ENCODE measurements at places on chromosomes 13 and 19. TPM values are rescaled to one million over a fixed set of nuclear protein-coding genes. Genes with fewer than 3 reads are reported as not detected.
A peak's percentile ranks its signal among the peaks of the same experiment; 100 is the strongest.

The SIGLEC8 gene
- not detected for total RNA-seq

DNA sequence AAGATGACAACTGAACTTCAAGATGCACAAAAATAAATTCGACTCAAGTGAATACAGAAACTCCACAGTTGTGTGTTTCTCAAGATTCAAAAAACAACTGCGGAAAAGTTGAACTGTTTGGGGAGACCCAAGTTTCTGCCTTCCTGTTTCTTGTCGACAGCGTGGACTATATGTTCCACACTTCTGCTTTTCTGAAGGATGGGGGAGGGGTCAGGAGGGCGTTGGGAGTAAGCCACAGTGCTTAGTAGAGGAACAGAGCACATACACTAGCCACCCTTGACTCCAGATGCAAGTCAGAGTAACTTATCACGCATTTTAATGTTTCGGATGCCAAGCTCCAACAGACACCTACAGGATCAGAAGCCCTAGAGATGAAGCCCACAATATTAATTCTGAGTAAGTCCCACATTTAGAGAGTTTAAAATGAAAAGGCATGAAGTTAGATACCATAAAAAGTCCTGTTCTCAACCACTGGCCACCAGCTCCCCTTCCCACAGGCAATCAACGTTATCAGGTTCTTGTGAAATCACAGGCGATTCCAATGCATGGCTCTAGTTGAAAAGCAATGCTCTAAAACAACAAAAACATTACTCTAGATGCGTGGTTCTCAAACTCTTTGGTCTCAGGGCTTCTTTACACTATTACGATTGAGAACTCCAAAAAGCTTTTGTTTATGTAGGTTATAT is 4.2 kb downstream of the TUBGCP3 start:
- DNase-seq = no peak

- no peak for DNase-seq
Measured at GRCh38 chr19:2782329-2782935, 641 bp downstream of the SGTA start.

DNA sequence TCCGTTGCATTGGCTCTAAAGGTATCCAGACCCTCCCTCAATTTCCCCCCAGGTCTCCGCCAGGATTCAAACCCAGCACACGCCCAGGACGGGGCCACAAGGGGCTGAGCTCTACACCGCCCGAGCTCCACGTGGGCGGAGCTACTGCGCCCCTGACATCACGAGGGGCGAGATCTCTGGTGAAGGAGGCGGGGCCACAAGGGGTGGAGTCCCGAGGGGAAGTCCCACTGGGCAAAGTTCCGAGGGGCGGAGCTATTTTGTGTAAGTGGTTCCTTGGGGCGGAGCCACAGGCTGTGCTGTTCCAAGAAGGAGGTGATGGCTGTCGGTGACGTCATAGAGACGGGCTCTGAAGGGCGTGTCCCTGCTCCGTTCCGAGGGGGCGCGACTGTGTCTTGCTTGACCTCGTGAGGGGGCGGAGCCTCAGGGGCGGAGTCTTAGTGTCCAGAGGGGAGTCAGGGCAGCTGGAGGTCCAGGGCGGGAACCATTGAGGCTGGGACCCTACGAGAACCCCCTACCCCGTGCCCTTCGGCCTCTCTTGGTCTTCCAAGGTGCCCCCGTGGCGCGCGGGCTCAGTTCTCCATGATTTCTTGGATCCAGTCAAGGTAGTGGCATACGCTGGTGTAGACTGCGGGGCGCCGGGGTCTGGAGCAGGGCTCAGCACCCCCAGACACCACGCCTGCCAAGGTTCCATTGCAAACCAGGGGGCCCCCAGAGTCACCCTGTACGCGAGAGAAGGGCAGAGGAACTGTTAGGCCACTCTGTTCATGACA is 1.3 kb upstream of the KLK8 start:
- DNase-seq = peak; percentile 97

DNA sequence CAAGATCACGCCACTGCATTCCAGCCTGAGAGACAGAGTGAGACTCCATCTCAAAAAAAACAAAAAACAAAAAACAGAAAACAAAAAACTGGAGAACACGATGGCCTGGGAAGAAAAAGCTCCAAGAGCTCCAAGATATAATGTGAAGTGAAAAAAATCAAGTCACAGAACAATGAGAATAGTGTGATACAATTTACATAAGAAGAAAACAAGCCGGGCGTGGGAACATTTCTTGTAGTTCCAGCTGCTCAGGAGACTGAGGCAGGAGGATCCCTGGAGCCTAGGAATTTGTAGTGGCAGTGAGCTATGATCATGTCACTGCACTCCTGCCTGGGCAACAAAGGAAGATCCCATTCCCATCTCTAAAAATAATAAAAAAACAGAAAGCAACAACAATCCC is 8.5 kb upstream of the LMTK3 start:
- no peak for DNase-seq

DNA sequence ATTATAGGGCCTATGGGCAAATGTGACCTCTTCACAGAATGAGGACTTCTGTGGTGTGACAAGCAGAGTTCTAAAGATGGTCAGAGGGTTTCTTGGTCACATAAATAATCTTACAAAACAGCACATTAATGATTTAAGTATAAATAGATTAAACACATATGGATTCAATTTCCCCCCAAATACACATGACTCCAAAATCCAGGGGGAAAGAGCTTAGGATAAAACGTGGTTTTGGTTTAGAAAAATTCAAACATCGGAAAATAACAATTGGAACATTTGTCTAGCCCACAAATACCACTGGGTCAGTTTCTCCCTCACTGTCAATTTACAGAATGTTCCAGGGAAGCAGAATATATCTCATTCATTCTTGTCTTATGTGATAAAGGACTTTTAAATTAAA is 283.1 kb downstream of the COG6 start:
- DNase-seq = no peak

GRCh38 chr19:31261603-31262212 is 87.5 kb downstream of the TSHZ3 start:
- no peak for DNase-seq

The NCAN gene
- total RNA-seq = 1.9 TPM

The PIBF1 gene
- 12.5 TPM for total RNA-seq

DNA sequence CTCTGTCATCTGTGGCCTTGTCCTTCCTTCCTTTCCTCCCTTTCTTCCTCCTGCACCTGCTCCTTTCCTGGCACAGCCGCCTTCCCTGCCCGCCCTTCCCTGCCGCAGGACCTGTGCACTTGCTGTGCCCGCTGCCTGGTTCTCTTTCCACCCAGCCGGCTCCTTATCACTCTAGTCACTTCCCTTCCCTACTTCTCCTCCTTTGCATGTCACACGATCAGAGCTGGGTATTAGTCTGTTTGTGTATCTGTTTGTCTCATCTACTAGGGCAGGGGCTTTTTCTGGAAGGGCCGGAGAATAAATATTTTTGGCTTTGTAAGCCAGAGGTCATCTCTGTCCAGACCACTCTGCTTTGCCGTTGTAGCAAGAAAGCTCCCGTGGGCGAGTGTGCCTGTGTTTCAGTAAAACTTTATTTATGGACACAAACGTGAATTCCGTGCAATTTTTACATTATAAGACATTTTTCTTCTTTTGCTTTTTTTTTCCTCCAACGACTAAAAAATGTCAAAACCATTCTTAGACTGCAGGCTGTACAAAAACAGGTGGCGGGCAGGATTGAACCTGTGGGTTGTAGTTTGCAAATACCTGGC is 6.1 kb downstream of the KDM4B start:
- no peak for DNase-seq

The PSG6 gene
- total RNA-seq = not detected

The NUCB1 gene
- total RNA-seq = 153 TPM

- DNase-seq = no peak
Measured at GRCh38 chr13:53821632-53822031, 793.0 kb downstream of the OLFM4 start.

The ZNF560 gene
- 5.8 TPM for total RNA-seq

DNA sequence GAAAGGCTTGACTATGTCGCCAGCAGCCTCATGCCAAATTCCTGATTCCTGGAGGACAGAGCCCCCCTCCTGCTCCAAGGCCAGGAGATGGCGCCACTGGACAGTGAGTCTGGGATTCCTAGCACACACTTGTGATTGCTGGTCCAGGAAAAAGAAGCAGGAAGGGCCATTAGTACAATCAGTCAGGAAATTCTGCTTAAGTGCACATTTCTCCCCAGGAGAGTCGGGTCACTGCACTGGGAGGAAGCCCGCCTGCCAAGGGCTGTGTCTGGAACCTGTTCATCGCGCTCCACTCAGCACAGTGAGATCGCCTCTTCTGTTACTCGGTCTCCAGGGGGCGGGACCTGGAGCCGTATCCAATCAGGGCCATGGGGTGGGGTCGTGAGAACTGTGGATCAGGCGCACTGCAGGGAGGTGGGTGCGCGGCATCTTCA is 65.1 kb downstream of the ZNF823 start:
- peak; percentile 84 for DNase-seq

- no peak for DNase-seq
Measured at GRCh38 chr19:19459707-19460251, 54.3 kb downstream of the GATAD2A start.

DNA sequence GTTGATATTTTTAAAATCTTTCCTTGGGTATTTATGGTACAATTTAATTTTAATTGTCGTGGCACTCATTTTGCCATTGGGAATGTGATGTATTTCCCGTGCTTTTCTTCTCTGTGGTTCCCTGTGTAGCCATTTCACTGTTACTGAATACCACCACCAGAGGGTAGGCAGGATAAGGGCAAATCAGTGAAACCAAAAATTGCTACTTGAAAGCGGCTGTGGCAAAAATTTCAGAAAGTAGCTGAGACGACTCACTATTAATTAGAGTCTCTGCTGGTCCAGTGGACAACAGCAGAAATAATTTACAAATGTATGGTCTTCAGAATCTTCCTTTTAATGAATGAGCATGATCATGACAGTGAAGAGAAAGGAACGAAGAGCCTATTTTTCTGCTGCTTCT is 34.4 kb upstream of the MIR17HG start:
- no peak for DNase-seq

The EHD2 gene
- 15.5 TPM for total RNA-seq

DNA sequence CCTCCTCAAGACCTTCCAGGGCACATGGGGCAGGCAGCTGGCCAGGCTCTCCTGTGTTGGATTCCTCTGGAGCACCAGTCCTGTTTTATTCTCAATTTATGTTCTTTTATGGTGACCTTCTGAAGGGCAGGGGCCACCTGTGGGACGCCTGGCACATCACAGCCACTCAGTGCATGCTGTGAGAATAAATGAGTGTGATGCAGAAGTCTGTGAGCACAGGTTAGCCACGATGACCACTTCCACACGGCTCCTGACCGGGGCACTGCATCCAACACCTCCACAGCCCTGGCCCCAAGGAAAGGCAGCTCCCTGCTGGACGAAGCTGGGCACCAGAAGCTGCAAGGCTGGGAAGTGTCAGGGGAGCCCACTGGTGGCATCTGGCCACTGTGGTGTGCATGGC is 122.8 kb downstream of the CRYL1 start:
- DNase-seq = no peak

All from WTC11 (cell line).